ENCODE measurements at places on chromosomes 6 and 20.

GRCh38 chr20:50854506-50855249, 59.8 kb downstream of the BCAS4 start:
- no peak for DNase-seq

DNA sequence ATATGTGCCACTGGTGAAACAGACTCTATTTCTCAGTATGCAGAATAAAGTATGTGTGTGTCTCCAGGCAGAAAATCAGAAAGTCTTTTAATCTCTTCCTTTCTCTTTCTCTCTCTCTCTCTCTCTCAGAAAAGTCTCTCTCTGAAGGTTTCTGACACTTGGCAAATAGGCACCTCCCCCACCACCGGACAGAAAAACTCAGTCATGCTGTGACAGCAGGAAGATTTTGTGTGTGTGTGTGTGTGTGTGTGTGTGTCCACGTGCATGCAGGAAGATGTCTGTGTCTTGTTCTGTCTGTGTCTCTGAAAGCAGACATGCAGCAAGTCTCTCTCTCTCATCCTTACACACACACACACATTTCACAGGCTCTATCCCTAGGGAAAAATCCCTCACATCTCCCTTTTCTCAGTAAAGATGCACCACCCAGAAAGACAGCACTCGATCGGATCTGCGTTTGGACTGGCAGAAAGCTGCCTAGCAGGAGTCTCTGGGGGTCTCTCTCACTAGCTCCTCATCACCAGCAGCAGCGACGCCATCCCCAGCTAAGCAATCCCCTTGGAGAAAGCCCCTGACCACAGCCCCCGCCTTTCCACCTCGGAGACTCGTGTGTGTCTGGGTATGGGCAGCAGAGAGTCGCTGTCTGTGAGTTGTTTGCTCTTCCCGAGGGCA, 98.3 kb downstream of the EDN3 start:
- DNase-seq, result no peak

DNA sequence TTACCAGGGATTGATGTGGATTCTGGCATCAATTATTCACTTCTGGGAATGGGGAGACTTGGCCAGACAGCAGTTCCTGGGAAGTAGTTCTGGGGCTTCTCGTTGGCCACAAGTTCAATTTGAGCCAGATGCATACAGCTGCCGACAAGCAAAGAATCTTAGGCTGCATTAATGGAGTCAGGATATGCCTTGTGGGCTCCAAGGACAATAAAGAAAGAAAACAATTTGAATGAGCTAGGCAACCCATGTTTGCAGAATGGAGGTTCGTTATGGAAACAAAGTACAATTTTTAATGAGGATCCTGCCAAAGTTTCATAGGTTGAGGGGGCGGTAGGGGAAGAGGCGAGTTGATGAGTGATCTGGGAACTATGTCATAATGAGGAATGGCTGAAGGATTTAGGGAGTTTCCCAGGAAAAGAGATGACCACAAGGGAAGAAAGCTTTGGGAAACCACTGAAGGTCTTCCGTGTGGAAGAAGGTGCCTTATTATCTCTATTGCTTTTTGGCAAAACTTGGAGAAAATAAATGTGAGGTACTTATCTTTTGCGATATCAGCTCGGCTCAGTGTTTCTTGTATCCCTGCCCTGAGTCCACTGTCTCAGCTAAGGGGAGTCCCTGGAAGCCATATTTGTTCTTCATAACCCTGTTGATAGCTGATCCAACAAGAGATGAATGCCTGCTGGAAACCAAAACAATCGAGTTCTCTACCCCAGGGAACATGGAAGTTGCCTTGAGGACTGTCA, 181.0 kb upstream of the ZNF217 start:
- no peak for DNase-seq

GRCh38 chr6:2623295-2623694, 127.4 kb downstream of the MYLK4 start:
- no peak for DNase-seq

- no peak for DNase-seq
Measured at GRCh38 chr20:63518351-63518861, 2.2 kb upstream of the PPDPF start.

DNA sequence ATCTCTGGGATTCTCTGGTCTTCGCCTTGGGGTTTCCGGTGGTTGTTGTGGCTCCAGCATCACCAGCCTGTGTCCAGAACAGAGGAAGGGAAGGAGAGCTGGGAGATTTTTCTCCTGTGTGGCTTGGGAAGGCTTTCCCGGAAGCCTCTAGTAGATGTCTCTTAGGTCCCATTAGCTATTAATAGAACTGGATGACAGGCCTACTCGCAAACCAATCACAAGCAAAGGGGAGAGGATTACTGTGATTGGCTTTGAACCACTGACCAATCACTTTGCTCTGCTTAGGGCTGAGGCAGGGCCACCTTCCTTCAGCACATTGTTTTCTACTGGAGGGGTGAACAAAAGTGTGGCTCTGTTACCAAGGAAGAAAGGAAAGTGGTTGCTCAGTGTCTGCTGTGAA, 203.4 kb upstream of the SULF2 start:
- no peak for DNase-seq

DNA sequence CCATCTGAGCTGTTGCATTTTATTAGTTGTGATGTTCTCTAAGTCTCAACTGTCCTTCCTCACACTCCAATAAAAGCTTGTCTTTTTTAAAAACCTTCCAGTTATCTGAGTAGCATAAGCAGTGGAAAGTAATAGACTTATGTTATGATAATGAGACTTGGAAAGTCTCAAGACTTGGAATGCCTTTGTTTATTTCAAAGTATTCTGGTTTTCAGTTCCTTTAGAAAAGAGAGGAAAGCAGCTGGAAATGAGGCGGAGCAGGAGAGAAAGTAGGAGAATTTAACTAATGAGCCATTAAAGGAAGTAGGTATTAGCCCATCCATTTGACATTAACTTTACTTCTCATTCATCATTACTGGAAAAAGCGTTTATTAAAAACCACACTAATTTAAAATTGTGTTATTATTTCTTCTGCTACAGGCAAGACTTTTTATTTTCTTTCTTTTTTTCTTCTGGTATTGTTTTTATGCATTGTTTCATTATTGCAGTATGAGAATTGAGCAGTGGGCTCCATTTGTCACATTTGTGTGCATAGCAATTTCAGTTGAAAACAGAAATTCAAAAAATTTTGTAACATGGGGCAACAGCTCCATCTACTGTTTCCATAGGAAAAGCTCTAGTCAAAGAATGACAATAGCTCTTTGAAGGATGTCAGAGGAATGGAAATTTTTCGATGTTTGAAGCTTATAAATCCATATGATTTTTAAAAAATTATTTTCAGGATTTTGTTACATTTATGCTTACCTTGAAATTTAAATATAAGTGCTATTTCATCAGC, 194.8 kb downstream of the COL9A1 start:
- DNase-seq, result peak; percentile 26

- DNase-seq, result no peak
Measured at GRCh38 chr6:139051396-139052060, 23.0 kb downstream of the ABRACL start.

DNA sequence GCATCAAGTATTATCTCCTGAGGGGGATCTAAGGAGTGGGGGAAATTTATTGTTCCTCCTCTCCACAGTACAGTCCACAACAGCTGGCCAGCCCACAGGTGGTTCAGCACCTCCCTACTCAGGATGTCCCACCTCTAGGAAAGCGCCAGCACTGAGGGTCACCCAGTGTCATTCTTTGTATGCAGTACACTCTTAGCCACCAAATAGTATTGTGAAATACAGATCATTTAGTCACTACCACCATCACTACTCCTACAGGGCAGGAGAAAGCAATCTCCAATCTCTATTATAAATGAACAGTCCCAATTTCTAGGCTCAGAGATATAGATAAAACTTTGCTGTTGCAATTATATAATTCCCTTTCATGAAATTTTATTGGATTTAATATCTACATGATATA, 6.3 kb upstream of the ZNF76 start:
- DNase-seq, result no peak

- no peak for DNase-seq
Measured at GRCh38 chr6:74912234-74912633, 293.6 kb downstream of the COL12A1 start.

DNA sequence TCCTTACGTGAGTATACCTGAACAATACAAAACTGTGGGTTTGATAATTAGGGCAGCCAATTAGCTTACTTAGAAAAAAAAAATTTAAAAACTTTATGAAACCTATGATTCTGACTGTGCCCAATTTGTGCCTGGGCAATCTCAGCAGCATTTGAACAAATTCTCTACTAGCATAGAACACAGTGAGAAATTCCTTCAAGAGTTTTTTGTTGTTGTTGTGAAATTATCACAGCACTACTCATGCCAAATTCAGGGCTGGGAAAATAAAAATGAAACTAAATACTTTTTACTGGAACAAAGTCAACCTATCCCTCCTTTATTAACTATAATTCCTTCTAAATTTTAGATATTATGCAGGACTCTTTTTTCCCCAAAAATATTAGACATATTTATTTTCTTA, 42.9 kb downstream of the POU3F2 start:
- DNase-seq, result no peak

- no peak for DNase-seq
Measured at GRCh38 chr6:16789329-16790038, 28.2 kb upstream of the ATXN1 start.

DNA sequence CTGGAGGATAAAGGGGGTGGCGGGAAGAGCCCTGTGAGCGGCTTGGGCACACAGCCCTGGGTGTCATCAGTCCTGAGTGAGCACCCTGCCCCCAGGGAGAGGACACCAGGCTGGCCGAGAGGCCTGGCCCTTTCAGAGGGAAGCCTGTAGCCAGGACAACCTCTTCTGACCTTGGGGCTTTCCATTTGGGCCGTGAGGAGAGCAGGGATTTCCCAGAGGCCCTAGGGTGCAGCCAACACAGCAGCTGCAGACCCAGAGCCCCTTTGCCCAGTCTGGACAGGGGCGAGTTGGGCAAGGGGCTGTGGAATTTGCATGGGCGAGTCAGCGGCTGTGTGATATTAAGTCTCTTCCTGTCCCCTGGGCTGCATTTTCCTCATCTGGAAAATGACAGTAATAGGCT, 6.3 kb downstream of the MAP1LC3A start:
- no peak for DNase-seq

GRCh38 chr6:107186047-107186446, 70.7 kb upstream of the BEND3 start:
- no peak for DNase-seq

DNA sequence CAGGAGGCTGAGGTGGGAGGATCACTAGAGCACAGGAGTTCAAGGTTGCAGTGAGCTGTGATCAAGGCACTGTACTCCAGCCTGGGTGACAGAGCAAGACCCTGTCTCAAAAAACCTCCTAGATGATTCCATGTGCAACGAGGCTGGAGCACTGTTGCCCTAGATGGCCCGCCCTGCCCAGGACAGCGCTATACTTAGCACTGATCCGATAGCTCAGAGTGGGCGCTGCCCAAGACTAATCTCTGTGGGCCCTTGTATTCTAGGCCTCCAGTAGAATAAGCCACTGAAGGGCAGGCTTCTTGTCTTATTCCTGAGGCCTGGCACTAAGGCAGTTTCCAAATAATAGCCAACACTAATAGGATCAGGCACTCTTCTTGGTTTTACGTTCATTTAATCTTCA, 41.0 kb downstream of the STK35 start:
- DNase-seq, result no peak

GRCh38 chr6:7993952-7994351, 70.2 kb downstream of the BLOC1S5 start:
- DNase-seq, result no peak

DNA sequence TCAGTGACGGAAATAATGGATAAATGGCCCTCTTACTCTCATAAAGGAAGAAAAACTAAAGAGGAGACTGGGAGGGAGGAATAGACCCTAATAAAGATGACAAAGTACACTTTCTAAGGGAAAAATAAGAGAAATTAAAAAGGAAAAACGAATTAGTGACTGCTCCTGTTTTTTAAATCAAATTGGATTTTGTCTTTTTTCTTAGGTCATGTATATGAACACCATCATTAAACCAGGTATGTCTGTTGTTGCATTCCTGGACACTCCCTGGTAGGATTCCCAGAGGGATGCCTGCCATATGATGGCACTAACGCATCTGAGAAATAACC, 59.4 kb upstream of the BTN3A2 start:
- no peak for DNase-seq

DNA sequence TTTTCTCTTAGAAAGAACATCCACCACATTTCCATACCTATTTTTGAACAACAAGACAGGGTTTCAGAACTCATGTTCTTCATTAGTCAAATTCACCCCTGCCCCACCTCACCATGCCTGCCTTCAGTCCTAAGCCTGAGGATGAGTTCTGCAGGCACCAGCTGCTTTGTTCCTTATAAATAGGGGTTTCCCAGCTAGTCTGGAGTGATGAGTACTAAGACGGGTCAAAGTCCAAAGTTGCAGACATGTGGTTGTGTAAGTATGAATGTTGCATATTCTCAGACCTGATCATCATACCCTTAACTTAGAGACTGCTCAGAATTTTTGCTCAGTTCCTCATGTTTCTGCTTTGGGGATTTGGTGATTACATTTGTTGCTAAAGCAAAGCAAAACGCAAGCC, 257.7 kb upstream of the CDYL start:
- DNase-seq, result no peak

GRCh38 chr6:37860226-37860839, 40.8 kb downstream of the ZFAND3 start:
- DNase-seq, result peak; percentile 17

DNA sequence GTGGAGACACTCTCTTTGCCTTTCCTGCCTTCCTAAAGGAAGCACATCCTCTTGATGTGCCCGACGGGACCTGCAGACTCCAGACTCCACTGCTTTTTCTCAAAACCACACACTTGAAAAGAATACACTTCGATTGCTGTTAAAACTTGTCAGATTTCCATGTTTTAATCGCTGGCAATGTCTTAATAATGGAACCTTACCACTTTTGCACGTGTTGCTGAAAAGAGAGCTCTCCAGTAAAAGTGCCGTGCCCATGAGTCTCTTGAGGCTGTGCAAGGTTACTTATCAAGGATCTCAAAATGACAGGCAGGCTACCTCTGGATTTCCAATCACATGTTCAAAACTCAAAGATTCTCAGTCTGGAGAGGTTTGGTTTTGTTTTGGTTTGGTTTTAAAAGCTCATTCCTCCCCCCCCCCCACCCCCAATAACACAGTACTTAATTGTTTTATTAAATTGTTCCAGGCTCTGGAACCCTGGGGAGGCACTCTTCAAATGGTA, 12.0 kb upstream of the TFAP2A start:
- DNase-seq, result no peak

GRCh38 chr20:57621421-57622200, 1.4 kb upstream of the ZBP1 start:
- no peak for DNase-seq
